ENCODE measurements at places on chromosomes 7 and 10. TPM values are rescaled to one million over a fixed set of nuclear protein-coding genes. Genes with fewer than 3 reads are reported as not detected.

The CNPY4 gene
- 13.2 TPM for total RNA-seq

DNA sequence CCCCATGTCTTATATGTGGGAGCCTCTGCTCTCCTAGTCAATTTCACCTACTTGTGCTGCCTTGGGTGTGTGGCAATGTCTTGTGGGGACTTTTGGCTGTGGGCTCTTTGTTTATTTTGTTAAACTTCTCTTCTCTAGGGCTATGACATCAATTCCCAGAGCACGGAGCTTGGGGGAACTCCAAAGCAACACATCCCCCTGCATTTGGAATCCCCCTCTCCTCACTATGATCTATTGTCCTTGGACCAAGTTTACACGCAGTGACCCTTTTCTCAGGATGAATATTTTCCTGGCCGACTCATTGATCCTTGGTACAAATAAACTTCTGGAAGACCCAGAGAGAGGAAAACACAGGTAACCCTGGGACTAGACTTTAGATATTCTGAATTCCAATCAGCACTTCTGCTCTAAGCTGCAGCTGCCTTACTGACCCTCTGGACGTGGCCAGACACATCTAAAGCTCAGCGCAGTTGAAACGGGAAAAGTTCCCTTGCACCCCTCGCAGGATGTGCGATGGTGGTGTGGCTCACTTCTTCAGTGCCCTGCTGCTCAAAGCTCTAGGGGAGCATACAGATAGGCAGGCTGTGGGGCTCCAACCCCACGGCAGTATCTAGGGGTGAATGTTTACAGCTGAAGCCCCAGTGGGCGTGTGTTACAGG lies 110.8 kb downstream of the TMEM178B start:
- DNase-seq = no peak

GRCh38 chr7:150938566-150938965 lies 39.6 kb downstream of the KCNH2 start:
- DNase-seq = no peak

- no peak for DNase-seq
Measured at GRCh38 chr10:47330804-47331203, 8.6 kb downstream of the GDF2 start.
